MV-4-11 (cell line): ENCODE measurements at places on chromosomes 16 and 17.

- no peak for DNase-seq
Measured at GRCh38 chr17:75183999-75184884, 1.5 kb upstream of the SUMO2 start.

- DNase-seq = no peak
Measured at GRCh38 chr16:9818702-9819101, 363.5 kb downstream of the GRIN2A start.

DNA sequence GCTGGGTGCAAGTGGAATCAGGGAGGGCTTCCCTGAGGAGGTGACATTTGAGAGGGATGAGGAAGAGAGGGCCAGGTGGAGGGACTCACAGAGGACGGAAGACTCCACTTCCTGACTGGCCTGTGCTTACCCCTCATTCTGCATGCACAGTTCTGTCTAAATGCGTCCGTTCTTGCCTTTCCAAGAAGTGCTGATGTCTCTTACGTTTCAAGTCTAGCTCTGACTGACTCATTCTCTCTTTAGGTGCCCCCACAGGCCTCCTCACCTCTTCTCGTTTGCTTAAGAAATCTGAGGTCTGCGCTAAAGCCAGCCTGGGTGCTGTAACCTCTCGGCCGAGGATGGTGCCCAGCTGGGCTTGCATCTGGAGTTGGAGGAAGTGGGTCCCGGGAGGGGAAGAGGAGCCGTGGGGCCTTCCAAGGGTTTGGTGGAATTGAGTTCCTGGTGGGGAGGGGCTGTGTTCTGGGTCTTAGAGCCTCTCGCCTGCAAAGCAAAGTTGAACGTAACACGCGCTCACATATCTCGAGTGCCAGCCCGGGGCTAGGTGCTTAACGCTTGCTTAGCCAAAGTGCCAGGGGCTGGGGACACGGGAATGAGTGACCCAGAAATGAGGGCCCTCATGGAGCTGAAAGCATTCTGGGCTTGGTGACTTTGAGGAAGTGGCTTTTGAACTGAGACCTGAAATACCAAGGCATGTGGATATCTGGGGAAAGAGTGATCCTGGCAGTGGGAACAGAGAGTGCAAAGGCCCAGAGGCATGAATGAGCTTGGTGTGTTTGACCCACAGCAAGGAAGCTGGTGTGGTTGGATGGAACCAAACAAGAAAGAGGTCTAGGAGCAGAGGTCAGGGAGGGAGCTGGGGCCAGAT lies 4.8 kb downstream of the IL4R start:
- DNase-seq = peak; percentile 98

- DNase-seq = peak; percentile 72
Measured at GRCh38 chr17:2137342-2138098, 82.6 kb downstream of the HIC1 start.
